ENCODE measurements at places on chromosomes 2 and 18.
A peak's percentile ranks its signal among the peaks of the same experiment; 100 is the strongest.

- DNase-seq = no peak
Measured at GRCh38 chr2:230130668-230131364, 62.1 kb upstream of the SLC16A14 start.

GRCh38 chr2:236938126-236938525 lies 147.6 kb upstream of the COPS8 start:
- DNase-seq = no peak

GRCh38 chr2:223232896-223233295 lies 180.9 kb downstream of the KCNE4 start:
- DNase-seq = no peak

DNA sequence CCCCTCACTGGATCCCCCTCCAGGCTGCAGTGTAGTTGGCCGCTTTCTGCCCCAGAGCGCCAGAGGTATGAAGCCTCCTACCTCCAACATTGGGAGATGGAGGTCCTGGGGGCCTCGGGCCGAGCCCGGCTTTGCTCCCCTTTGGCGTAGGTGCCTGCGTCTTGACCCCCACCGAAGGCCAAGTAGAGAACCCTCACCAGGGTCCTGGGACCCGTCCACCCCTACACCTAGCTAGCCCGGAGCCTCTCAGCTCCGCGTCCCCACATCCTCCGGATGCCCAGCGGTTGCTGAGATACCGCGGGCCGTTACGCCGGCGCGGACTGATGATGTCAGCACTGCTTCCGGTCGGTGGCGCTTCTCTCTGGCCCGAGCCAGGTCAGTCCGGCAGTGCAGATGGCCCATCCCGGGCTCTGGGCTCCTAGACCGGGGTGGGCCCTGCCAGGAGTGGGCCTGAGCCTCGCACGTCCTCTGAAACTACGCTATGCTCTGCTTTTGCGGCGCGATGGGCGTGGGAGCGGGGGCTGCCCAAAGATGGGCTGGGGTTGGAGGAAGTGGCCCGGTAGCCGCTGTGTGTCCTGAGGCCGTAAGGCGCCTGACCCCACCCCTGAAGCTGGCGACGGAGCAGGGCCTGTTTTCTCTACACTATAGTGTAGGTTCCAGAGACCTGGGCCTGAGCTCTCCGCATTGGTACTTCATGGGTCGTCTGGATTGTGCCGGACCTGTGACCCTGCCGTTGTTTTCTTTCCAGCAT lies at the start of the genes GLB1L and STK16:
Gene GLB1L (minus strand): TSS at position 297 of the 751 bp plus-strand sequence. CDS start 1,871 bp downstream, outside the sequence.
Gene STK16 (plus strand): TSS at position 332 of the 751 bp plus-strand sequence. CDS start 521 bp downstream, outside the sequence.
- peak; percentile 97 for DNase-seq

DNA sequence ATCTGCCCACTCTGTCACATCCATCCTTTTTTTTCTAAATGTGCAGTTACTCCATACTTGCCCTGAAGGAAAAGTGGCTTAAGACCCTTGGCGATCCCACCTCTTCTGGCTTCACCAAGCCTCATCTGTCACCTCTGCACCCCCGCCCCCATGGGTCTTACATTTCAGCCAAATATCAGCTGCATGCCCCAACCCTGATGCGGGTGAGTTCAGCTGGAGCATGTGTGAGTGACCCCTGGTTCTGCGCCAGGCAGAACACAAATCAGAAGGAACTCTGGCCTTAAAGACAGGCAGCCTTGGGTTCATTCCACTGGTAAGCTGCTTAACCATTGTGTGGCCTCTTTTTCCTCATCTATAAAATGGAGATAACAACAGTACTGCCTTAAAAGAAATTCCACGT lies 194.7 kb downstream of the KLHL29 start:
- no peak for DNase-seq

GRCh38 chr2:210616074-210616473 lies 59.7 kb downstream of the CPS1 start:
- peak; percentile 37 for DNase-seq

GRCh38 chr2:25251071-25251421 lies 82.7 kb upstream of the POMC start:
- DNase-seq = no peak

- DNase-seq = no peak
Measured at GRCh38 chr2:136129601-136130000, 11.7 kb upstream of the CXCR4 start.

- no peak for DNase-seq
Measured at GRCh38 chr2:197145471-197146056, 165.0 kb downstream of the ANKRD44 start.

DNA sequence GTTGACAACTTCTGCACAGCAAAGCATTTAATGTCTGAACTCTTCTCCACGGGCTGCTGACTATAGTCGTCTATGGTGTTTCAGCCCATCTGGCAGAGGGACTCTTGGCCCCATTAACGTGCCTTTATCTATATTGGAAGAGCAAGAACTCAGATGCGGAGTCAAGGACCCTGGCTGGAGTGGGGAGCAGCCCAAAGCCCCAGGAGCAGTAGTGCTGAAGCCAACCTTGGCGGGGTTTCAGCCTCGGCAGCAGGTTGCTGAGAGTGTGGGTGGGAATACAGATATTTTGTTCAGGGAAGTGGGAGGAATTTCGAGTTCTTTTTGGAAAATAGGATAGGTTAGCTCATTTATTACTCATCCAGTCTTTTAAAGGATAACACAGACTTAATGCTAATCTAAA lies 34.2 kb downstream of the TMEM17 start:
- no peak for DNase-seq

DNA sequence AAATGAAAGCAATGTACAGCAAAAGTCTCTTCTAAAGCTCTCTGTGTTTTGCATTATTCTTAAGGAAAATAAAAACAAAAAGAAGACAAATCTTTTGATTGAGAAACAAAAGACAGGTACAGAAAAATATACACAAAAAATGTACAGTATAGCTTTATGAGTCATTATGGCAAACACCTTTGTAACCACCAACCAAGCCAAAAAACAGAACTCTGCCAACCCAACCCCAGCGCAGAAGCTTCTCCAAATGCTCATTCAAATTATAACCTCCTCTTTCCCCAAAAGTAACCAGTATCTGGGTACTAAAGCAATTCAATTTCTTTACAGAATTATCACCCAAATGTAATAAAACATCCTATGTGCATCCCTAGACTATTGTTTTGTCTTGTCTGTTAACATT lies 255.9 kb upstream of the STON1 start:
- DNase-seq = no peak

DNA sequence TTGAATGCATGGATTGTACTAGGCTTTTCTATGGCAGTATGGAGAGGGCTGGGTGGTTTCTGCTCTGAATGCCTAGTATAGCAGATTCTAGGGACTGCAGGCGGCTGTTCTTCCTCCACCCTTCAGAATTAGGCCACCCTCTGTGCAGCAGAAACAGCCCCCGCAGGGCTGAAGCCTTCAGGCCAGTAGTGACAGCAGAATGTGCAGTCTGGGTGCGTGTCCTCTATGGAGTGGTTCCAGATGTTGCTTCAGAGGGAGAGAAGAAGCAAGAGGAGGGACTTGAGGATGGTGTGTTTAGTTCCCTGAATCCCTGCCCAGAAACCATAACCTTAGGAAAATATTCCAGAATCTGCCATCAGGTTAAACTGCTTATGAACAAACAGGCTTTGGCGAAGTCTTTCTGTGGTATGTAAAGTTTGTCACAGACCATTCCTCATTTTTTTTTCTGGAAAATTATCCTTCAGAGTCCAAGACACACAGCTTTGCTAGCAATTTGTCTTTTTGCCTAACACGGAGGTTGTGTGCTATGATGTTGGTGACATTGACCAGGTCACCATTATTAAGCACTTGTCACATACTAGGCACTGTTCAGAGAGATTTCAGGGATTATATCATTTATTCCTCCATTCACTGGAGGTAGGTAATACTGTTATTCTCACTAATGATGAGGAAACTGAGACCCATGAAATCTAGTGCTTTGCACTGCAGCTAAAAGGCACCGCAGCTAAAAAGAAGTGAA lies 21.1 kb downstream of the CASP10 start:
- peak; percentile 86 for DNase-seq

- DNase-seq = no peak
Measured at GRCh38 chr18:14767474-14767873, 19.5 kb downstream of the ANKRD30B start.

- peak; percentile 54 for DNase-seq
Measured at GRCh38 chr2:17594533-17595401, 54.3 kb downstream of the VSNL1 start.

- DNase-seq = no peak
Measured at GRCh38 chr2:143816916-143817315, 687.7 kb downstream of the ARHGAP15 start.

DNA sequence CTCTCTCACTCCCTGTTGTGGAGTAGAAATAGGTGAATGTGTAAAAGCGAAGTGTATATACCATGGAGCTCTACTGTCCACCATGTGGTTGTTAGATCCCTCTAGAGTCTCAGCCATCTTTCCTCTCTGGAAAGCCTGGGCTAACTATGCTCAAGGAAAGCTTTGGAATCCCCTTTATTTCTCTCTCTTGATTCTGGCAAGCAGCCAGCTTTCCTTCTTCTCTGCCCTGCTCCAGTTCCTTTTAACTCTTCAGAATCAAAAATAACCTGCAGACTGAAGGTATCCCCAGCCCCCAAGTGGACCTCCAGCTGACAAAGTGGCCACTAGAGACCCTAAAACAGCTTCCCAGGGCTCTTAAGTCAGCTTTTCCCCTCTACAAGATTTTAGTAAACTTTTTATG lies 381.9 kb downstream of the PLCL1 start:
- DNase-seq = no peak

GRCh38 chr2:5007596-5007995 lies 684.6 kb upstream of the SOX11 start:
- DNase-seq = no peak

- DNase-seq = no peak
Measured at GRCh38 chr2:167832868-167833287, 414.5 kb downstream of the STK39 start.

DNA sequence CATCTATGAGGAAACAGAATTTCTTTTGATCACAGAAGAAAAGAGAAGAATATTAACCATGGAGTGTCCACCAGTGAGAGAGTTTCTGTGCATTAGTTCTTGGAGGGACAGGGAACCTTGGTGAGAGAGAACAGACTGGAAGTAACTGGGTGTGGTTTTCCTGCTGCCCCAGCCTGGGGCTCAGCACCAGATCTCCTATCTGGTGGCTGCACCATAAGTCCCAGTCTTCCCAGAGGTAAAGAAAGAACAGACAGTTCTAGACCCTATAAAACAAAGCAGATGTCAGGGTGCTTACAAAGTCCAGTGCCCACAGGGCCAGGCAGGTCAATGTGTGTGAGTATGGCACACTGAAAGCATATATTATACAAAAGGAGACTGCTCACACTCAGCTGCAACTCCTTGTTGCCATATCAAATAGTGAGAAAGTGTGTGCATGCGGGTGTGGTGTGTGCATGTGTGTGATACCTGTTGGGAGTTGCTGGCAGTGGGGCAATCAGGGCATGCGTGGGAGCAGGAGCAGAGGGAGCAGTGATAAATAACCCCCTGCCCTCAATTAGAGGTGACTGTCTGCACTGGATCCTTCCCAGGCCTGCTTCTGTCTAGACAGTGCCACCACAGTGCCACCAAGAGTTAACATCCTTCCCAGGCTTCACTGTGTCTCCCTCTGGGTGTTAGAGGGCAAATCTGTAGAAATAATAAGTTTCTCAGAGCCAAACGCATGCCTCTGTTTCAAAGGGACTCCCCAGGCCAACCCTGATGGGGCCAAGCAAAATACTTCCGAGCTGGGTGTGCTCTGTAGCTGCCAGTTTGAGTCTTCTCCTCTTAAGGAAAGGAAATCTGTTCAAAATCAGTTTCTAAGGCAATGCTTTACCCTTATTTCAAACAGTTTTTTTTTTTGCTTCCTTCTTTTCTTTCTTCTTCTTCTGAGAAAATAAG lies 45.7 kb downstream of the RDH14 start:
- peak; percentile 58 for DNase-seq

- DNase-seq = no peak
Measured at GRCh38 chr2:208334230-208334629, 68.2 kb downstream of the PIKFYVE start.

DNA sequence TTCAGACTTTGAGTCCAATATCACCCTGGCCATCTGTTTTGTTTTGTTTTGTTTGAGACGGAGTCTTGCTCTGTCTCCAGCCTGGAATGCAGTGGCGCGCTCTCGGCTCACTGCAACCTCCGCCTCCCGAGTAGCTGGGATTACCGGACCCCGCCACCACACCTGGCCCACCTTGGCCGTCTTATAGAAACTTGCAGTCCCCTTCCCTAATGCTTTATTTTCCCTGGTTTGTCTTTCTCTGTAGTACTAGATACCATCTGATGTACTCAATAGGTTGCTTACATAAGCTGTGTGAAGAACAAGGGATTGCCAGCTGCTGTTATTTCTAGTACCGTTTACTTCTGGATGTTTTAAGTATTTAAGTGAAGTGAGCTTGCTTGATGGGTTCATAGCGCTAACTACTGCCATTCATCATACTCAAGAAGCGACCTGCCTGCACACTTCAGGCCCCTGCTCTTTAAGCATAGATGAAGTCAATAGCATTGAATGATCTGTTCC lies 1.2 kb downstream of the RPL31 start:
- DNase-seq = peak; percentile 60

DNA sequence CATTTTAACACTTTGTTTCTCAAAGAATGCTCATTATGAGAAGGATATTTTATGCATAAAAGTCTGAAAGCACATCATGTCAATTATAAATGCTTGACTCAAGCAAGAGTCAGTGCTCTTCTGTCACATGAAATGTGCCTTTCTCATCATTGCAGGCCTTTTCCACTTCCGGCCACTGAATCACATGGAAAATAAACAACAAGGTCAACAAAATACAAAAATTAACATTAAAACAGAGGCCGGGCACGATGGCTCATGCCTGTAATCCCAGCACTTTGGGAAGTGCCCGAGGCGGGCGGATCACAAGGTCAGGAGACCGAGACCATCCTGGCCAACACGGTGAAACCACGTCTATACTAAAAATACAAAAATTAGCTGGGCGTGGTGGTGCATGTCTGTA lies 480.6 kb downstream of the SPAG16 start:
- no peak for DNase-seq

- DNase-seq = peak; percentile 81
Measured at GRCh38 chr18:2480536-2480935, 90.8 kb downstream of the METTL4 start.

DNA sequence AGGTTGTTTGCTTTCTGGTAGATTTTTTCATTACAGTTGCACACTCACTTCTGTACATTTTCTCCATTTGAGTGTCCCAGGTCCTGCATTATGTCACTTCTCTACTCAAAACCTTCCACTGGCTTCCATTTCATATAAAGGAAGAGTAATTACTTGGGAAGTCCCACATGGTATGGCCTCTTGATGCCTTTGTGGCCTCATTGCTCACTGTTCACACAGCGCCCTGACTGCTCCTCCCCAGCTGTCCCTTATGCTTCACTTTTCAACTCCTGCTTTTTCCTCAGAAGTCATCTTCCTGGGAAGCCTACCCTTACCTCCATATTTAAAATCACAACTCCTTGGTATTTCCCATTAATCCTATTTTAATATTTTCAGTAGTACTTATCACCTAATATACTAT lies 24.7 kb downstream of the GULP1 start:
- no peak for DNase-seq

GRCh38 chr2:138500592-138501424 lies 762 bp upstream of the SPOPL start:
- DNase-seq = no peak

All from adipocyte (in vitro differentiated cells).